NCI-H187 treated with DMSO at 0.1 percent for 48 hours (cell line): ENCODE measurements at places on chromosomes 12 and 14.

GRCh38 chr14:96581902-96582301 lies 79.7 kb downstream of the PAPOLA start:
- no peak for DNase-seq

DNA sequence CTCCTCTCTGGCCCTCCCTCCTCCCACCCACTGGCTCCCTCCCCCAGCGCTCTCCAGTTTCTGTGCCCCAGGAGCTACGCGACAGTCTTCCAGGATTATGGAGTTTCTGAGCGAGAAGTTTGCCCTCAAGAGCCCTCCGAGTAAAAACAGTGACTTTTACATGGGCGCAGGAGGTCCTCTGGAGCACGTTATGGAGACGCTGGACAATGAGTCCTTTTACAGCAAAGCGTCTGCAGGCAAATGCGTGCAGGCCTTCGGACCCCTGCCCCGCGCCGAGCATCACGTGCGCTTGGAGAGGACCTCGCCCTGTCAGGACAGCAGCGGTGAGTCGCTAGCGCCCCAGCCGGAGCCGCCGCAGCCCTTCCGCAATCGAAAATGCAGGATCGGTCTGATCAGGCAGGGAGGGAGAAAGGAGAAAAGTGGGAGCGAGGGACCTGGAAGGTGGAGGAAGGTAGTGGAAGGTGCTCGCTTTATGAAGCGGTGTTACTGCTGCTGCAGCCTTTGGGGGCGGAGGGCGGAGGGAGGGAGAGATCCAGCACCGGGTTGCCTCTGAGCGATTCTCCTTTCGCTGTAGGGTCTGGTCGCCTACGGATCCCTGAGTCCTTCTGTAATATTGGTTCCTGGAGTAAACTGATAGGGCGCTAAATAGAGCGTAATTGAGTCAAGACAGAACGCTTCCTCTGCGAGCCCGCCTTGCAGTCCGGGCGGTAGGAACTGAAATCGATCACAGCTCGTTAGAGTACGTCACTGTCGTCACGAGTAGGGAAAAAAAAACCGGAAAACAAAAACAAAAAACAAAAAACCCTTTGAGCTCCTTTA lies at the start of gene ALX1:
Gene ALX1, plus strand, starts transcription at position 56 of the 819 bp plus-strand sequence. Its CDS starts 42 bp downstream, at position 98.
- peak; percentile 2 for DNase-seq

DNA sequence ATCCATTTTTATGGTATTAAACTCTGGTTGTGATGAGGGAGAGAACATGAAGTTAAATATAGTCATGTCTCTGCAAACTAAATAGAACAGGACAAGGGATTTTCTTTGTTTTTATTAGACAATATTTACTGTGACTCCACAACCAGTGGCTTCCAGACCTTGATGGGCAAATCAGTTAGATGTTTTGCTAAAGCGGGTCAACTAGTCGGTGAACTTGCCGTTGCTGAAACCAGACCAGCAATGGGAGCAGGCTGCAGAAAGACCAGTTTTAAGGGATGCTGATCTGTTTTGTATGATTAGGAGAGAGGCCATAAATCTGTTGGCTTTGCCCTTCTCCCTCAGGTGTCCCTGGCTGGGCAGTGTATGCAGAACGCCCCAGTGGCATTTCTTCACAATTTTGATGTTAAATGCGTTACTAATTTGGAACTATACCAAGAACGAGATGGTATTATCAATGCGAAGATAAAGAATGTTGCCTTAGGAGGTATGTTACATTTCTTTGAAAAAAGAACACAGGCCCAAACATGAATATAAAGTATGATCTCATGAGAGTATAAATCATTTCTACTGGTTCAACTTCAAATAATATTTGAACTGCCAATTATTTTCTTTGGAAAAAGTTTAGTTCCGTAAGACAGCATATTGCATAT lies 19.4 kb downstream of the TCTN2 start:
- no peak for DNase-seq

GRCh38 chr14:34344318-34344717 lies 117.7 kb downstream of the SPTSSA start:
- DNase-seq, result no peak

GRCh38 chr12:79420146-79420618 lies 270.6 kb downstream of the PAWR start:
- DNase-seq, result no peak

DNA sequence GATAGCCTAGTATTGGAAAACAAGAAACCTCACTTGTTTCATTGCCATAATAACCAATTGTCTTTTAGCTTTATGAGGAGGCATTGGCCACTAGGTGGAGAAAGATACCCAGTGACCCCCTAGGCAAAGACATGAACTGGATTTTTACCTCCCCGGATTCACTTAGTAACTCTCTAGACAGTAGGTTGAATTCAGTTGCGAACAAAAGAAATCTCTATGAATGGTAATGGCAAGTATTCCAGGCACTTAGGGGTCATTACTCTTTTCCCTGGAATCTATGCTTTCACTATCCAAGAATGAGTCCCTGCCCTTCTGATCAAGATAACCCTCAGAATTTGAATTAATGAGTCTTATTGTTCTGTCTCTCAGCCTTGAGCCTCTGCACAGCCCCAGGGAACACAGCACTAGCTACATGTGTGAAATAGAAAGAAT lies 29.5 kb upstream of the RHOJ start:
- DNase-seq, result peak; percentile 59

- DNase-seq, result no peak
These were observed 229.6 kb upstream of the NAV3 start for GRCh38 chr12:77601069-77601468.

DNA sequence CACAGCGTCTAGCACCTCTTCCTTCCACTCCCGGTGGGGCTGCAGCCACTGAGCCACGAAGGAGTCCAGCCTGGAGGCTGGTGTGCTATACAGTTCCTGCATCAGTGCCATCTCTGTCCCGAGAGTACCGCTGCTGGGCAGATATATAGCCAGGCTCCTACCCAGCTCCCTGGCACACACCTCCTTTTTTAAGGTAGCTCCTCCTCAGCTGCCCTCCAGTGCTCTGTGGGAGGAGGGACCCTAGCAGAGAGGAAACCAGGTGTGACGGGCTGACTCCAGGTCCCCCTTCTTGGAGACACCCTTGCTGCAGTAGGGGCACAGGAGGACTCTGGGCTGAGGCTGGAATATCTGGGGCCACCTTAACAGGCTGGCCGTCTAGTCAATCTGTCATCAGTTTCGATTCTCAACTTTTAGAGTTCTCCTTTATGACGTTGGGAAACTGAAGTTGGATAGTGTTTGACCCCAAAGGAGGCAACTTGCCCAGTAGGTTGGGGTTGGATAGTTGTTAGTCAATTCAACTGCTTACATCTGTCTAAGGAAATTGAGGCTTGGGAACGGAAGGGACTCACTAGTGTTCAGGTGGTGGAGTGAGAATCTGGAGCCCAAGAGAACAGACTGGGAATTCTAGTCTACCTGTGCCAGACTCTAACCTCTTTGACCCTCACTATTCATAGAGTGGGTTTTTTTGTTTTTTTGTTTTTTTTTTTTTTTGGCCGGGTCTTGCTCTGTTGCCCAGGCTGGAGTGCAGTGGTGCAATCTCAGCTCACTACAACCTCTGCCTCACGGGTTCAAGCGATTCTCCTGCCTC lies at the start of gene OASL:
Gene OASL, minus strand, starts transcription at position 386 of the 808 bp plus-strand sequence. Its CDS starts 275 bp downstream, at position 111.
- DNase-seq, result no peak

- DNase-seq, result peak; percentile 63
These were observed 189.7 kb downstream of the ETV6 start for GRCh38 chr12:11839091-11839641.

GRCh38 chr14:89957791-89958190 lies 2.1 kb downstream of the TDP1 start:
- no peak for DNase-seq

GRCh38 chr14:93303659-93304058 lies 29.2 kb downstream of the BTBD7 start:
- DNase-seq, result no peak

GRCh38 chr14:22545842-22546721 lies 42.9 kb downstream of the DAD1 start:
- DNase-seq, result no peak

- no peak for DNase-seq
These were observed 3.6 kb upstream of the TNFRSF1A start for GRCh38 chr12:6345319-6346091.

DNA sequence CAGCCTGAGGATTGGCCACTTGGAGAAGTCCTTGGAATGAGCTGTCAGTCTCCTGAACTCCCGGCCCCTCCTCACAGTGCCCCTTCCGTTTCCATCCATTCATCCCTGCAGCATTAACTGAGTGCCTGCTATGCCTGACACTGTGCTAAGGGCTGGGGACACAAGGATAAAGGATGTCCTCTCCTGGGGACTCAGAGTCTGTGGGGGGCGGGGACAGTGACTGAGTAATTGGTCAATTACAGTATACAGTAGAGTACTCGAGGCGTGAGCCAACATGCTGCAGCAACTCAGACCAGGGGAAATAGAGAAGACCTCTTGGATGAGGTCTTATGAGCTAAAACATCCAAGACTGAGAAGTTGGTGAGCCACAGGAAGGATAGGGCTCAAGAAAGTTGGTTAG lies 43.4 kb upstream of the PWP1 start:
- no peak for DNase-seq

DNA sequence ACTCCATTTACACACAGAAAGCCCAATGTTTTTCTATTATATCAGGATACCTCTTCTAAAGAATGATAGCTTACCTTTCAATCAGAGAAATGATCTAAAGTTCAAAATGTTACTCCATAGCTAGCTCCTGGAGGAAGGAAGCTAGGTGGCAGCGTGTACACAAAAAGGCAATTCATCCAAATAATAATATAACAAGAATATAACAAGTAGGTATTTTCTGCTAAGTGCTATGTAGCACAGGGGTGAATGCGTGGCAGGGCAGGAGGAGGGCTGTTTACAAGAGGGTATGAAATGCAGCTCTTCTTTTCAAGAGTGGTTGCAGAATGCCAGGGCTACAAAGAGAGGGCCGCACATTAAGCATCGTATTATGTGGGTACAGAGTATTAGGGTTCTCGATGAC lies 663 bp upstream of the SNAPC1 start:
- no peak for DNase-seq

DNA sequence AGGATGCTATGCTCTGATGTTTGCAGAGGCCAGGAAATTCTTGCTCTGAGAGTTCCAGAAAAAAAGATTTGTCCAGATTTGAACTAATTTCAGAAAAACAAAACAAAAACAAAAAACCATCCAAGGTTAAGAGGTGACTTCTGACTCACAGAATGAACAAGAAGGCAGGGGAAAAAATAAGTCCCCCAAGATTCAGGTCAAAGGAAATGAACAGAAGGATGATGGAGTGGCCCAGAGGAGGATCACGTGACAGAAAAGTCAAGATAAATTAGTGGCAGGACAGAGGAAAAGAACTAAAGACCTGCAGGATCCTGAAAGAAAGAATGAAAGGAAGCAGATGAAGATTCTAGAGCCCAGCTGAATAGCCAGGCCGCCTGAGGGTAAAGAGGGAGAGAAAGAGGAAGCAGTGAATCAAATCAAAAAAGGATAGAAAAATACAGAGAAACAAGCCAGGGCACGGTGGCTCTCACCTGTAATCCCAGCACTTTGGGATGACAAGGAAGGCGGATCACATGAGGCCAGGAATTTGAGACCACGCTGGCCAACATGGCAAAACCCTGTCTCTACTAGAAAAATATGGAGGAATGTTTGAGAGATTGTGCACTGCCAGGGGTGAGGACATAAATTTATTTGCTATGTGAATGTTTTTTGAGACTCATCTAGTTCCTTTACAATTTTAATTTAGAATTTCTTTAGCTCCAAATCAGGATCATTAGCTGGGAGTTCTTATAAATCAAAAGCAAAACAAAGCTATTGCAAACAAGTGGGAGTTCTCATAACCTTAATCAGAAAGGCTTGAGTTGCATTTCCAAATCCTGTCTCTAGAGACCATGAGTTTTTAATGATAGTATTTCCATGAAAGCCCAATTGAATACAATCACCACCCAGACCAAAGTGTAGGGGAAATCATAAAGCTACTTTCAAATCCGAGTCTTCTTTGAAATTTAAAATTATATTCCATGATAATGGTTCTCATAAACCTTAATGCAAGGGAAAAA lies 217.1 kb upstream of the PLEKHG7 start:
- no peak for DNase-seq

DNA sequence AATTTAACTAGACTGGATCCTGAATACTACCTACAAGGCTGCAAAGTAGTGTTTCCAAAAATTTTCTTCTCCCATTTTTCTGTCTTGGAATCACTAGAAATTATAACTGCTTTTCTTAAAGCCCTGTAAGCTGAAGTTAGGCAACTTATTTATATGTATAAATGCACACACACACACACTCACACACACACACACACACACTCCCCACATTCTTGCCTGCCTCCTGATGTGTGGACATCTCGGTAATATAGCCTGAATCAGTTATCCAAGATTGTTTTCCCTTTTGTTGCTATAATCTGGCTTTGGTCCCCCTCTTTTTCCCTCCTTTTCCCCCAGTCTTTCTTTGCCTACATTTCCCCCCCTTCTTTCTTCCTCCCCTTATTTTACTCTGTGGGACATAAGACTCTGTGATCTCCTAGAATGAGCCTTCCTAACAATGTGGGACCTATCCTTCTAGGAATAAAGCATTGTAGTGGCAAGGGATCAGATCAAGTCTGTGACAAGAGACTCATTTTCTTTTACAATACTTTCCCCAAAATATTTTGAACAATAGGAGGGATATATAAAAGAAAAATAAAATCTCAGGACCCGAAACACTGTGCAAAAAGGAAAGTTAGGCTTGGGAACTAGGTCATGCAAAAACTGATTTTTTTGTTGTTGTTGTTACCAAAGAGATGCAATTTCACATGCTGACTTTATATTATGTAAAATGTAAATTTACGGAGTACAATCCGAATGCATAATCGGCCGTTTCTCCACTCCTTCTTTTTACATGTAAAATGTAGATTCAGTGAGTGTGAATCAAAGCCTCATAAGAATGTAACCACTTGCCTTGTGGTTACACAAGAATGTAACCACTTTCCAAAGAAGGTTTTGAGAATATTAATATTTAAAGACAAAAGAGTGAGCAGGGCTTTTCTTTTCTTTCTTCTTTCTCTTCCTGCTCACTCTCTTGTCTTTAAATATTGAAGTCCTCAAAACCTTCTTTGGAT lies 26.3 kb upstream of the CD69 start:
- no peak for DNase-seq

DNA sequence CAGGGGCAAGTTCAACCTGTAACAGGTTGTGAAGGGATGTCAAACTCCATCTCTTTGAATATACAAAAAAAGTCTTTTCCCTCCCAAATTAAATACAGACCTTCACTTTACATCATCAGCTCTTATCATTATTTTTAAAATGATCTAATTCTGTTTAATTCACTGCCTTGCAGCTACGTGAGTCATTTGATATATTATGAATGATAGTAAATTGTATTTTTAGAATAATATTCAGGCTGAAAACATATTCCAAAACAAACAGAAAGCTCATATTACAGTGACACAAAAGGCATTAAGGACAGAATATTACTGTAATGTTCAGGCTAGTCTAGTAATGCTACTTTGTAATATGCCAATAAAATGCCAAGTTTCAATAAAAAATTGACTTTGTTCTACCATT lies 53.3 kb downstream of the BCAT1 start:
- no peak for DNase-seq

GRCh38 chr14:31405599-31406232 lies 14.6 kb downstream of the HEATR5A start:
- no peak for DNase-seq

GRCh38 chr14:89720741-89721729 lies 233.5 kb downstream of the EFCAB11 start:
- no peak for DNase-seq
